ENCODE measurements at places on chromosomes 4 and X.

DNA sequence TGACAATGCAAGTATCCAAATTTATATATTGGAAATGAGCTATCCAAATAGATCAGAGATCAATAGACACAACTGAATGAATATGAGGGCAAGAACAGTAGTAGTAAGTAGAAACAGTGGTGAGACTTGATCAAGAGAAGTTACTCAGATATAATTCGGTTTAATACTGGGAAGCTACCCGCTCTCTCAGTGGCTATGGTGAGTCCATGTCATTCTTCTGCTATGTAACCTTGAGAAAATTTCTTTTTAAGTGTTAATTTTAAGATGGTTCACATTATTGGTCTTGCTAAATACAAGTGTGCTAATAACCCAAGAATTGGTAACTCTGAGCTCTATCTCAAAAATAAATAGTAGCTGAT is 53.6 kb downstream of the LEF1 start:
- no peak for DNase-seq

DNA sequence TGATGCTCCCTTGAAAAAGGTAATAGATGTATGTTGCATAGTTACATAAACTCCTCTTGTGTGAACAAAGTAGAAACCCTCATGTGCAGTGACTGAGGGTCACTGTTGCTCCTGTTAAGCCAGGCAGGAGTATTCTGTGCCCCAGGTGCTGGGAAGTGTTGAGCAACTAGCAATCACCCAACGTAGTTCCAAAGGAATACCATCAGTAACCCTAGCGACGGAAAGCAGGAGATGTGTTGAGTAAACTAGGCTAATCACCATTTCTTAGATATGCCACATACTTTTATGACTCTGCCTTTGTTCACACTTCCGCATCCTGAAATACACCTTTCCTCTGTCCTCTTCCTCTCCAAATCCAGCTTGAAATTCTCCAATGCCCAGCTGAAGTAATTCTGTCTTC is 50.9 kb upstream of the TAB3 start:
- no peak for DNase-seq

DNA sequence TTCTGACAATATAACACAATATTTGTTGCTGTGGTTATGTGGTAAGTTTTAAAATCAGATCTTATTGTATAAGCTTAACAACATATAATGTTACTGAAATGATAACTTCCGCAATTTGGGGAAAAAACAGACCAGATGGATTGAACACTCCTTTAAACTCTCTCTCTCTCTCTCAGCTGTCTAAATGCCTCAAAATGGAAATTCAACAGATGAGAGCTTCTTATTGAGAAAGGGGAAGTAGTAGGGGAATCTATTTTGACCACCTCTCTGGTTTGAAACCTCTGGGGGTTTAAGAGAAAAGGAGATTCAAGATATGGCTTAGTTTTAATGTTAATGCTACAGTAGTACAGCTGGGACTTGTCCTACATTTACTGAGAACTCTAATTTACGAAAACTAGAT is 40.3 kb downstream of the DMD start:
- DNase-seq = no peak

GRCh38 chr4:176654565-176655216 is 138.0 kb downstream of the VEGFC start:
- no peak for DNase-seq

DNA sequence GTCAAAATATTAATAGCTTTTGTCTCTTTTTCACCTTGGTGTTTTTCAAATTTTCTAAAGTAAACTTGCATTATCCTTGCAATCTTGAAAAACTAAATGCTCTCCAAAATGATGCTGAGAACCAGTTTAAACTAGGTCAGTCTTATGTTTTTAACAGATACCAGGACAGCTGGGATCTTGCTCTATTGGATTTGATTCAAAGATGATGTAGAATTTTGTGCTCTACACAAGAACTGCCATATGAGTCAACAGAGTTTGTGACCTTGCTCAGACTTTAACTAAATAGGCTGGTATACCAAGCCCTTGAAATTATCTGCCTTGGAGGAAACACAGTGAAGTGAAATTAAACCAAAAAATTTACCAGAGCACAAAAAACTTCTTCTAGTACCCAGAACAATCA is 991.1 kb downstream of the STPG2 start:
- no peak for DNase-seq

DNA sequence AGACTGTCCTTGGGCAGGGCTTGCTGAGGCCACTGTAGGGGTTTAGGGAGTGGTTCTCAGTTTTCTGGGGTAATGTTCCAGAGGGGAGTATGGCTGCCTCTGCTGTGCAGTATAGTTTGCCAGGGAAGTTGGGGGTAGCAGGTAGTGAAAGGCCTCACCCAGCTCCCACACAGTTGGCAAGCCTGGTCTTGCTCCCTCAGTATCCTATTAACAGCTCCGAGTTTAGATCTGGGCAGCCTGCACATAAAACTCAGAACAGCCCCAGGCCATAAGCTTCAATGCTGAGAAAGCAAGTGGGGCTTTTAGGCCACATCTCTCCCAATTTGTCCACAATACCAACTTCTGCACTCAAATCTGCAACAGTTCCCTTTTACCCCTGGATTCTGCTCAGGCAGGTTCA is 205.2 kb downstream of the GALNTL6 start:
- DNase-seq = no peak

GRCh38 chr4:38949411-38950051 is 81.9 kb downstream of the FAM114A1 start:
- no peak for DNase-seq

- no peak for DNase-seq
Measured at GRCh38 chrX:56784666-56785065, 55.6 kb downstream of the NBDY start.

DNA sequence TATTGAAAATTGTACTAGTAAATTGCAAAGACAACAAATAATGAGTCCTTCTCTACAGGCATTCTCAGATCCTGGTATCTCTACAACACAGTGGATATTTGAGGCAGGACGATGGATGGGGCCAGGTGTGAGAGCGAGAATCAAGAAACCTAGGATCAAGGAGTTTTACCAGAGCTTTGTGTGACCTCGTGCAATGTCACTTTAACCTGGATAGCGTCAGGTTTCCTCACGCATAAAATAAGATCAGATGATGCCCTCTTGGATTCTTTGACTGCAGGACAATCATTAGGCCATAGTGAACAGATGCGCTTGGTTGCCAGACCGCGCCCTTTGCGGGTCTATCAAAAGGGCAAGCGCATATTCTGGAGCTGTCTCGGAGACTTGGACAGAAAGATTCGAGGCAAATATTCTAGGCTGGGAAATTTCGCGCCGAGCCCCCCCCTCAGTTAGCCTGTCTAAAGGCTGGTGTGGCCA is 66.6 kb downstream of the FBXO8 start:
- no peak for DNase-seq

GRCh38 chr4:137032222-137032621 is 500.1 kb downstream of the PCDH18 start:
- no peak for DNase-seq

- DNase-seq = no peak
Measured at GRCh38 chrX:16797841-16798240, 11.6 kb downstream of the TXLNG start.

GRCh38 chrX:19624739-19625138 is 109.4 kb upstream of the MAP3K15 start:
- DNase-seq = no peak

DNA sequence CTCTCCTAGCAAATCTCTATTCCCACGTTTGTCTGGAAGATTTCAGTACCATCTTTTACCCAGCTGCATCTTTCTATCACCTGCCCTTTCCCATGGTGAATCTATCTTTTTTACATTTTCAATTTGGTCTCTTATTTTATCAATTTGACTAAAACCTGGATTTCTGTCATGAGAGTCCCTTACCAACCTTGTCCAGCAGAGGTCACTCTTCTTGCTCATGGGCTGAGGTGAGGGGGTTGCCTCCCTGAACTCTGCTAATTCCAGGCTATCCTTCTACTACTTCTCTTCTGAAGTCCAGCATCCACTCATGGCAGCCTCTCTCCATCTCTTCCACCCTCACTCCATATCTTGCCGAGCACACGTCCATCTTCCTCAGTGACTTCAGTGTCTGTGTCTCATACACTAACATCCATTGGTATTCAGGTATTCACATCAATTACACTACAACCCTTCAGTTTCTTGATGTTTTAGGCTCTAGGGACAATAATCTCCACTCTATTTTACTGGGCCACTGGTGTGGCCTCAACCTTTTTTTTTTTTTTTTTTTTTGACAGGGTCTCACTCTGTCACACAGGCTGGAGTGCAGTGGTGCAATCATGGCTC is 17.8 kb upstream of the ZNF827 start:
- DNase-seq = peak; percentile 13

- no peak for DNase-seq
Measured at GRCh38 chrX:16699389-16699788, 13.1 kb downstream of the CTPS2 start.

- no peak for DNase-seq
Measured at GRCh38 chrX:134186362-134187121, 50.4 kb upstream of the CCDC160 start.

DNA sequence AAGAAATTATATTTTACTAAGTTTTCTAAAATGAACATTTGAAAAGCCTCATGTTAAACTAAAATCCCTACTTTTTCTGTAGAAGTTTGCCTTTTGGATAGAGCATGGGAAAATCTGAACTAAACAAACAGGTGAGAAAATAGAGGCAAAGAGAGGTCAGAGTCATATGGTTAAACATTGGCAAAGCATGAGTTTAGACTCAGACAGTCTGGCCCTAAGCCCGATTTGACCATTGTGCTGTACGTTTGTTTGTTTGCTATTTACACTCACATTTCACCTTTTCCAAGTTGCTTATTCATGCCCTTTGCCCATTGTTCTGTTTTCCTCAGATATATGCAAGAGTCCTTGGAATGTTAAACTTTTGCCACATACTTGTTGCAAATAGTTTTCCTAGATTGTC is 85.4 kb downstream of the TIGD2 start:
- no peak for DNase-seq

DNA sequence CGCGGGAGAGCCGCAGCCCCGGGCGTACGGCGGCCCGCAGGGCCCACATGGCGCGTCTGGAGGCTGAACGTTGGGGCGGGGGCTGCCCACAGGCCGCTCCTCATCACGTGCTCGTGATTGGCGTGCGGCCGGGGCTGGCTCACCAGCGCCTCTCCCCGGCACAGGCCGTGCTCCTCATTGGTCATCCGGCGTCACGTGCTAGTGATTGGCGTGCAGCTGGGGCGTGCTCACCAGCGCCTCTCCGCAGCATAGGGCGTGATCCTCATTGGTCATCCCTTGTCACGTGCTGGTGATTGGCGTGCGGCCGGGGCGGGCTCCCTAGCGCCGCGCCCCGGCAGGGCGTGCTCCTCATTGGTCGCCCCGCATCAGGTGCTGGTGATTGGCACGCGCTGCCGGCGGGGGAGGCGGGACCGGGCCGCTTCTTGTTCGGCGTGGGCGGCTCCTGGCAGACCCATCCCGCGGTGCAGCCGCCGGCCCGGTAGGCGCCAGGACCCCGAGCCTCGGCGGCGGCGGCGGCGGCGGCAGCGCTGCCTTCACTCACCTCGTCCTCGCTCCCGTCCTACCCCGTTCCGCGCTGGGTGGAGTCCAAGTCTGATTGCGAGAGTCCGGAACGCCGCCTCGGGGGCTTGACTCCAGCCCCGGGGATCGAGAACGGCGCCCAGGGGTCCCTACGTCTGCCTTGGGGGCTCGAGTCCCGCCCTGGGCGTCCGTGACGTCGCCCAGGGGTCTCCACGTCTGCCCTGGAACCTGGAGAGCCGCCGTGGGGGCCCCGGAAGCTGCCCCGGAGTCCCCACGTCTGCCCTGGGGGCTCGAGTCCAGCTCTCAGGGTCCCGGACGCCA is at the start of gene GTPBP6:
TSS of gene GTPBP6 (minus strand) at position 58 of the 840 bp plus-strand sequence. CDS start at position 49, 9 bp downstream.
- DNase-seq = peak; percentile 97

DNA sequence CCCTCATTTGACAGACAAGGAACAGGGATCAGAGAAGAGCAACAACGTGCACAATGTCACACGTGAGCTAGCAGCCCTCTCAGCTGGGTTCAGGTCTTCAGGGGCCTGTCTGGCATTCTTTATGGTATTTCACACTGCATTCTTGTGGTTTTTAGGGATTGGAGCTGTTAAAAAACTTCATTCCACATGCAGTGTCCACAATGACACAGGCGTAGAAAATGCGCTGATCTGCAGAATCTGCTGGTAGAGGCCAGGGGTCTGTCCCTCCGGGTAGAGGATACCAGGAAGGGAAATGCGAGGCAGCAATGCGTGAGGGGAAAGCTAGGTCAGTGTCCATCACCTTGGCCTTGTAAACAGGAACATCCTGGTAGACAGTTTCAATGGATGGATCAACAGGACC is 36.6 kb downstream of the MAP7D3 start:
- no peak for DNase-seq
